ENCODE measurements at places on chromosomes 5 and 9. TPM values are rescaled to one million over a fixed set of nuclear protein-coding genes. Genes with fewer than 3 reads are reported as not detected.

DNA sequence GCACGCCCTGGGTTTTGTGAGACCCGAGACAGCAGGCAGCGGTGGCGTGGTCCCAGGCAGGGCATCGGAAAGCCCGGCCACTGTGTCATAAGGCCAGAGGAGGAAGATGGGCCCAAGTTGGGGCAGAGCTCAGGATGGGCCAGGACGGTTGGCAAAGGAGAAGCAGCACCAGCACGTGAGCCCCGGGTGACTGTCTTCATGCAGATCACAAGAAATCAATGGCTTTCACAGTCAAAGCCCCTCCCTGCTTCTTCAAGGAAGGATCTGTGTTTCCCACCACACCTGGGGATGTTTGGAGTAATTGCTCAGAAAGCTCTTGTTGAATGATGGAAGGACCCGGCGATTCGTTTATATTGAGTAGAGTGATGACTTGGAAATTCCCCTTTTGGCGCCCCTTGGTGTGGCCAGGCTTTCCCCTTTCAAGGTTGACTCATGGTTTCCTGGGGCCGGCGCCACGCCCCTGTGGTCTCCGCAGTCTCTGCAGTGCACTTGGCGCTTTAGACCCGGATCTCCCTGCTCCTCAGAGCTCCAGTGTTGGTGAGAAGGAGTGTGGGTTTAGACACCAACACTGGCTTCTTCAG lies 52.1 kb downstream of the IL31RA start:
- H3K36me3 ChIP-seq, result no peaks in the 10 kb centered on the region
- peaks cover 67% of the 10 kb centered on the region for H3K4me1 ChIP-seq
- DNase-seq, result peak; percentile 79
- peak overlapping the region; percentile 55 for H3K4me3 ChIP-seq
- peak overlapping the region; percentile 78 for H3K27ac ChIP-seq

Gene GFI1B
- not detected for total RNA-seq

GRCh38 chr5:53942724-53943123 lies 367.6 kb downstream of the ARL15 start:
- no peaks in the 10 kb centered on the region for H3K36me3 ChIP-seq
- H3K27ac ChIP-seq, result no peak overlapping the region
- H3K27me3 ChIP-seq, result no peaks in the 10 kb centered on the region
- H3K4me3 ChIP-seq, result no peak overlapping the region
- no peak for DNase-seq

DNA sequence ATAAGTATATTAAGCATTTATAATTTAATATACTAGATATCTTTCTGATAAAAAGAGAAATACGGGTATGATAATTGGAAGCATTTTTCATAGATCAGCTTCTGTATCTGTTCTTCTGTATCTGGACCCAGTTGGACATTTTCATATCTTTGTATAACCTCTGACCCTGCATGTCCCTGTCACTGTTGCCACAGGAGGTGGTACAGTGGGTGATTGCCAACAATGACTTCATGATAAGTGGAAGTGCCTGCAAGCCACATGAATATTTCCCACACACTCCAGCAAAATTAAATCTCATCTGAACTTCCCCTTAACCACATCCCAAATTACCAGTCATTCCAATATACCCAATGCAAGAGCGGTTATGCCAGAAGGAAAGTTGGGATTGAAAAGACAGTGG lies 376.4 kb downstream of the ARRDC3 start:
- no peaks in the 10 kb centered on the region for H3K36me3 ChIP-seq
- H3K27me3 ChIP-seq, result no peaks in the 10 kb centered on the region
- no peak overlapping the region for H3K4me3 ChIP-seq

GRCh38 chr5:63473335-63473967 lies 488.8 kb downstream of the HTR1A start:
- no peak for DNase-seq
- no peaks in the 10 kb centered on the region for H3K36me3 ChIP-seq

Gene PCDHA9
- total RNA-seq, result not detected

DNA sequence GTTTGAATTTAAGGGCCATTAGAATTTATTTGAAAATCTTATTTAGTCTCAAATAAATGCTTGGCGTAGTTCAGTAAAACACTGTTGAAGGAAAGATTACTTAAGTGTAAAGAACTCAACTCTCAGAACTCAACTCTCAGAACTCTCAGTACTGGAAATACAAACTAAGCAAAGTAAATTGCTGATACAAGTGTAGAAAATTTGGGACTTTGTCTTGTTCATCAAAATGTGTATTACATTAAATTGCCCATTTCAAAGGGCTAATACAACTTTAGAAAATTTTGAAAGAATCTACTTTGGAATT lies 99.4 kb downstream of the CSNK1G3 start:
- H3K4me3 ChIP-seq, result no peak overlapping the region
- H3K27ac ChIP-seq, result no peak overlapping the region
- no peak for DNase-seq
- peaks cover 23% of the 10 kb centered on the region for H3K36me3 ChIP-seq
- H3K4me1 ChIP-seq, result peaks cover 12% of the 10 kb centered on the region

DNA sequence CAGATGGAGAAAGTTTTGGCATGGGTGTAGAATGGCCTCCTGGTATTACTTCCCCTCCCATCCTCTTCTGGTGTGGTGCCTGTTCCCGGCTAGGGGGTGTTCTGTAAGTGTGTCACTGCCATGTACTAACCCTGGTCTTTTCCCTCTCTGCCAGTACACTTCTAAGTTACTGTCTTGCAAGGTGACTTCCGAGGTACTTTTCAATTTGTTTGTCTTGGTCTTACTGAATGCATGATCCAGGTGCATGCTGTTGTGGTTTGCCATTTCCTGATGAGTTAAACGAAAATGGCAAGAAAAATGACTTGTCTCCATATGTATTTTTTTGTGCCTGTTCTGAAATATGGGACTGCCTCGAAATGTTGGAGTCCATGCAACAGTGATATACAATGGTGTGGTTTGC lies 46.0 kb downstream of the C9orf152 start:
- peak overlapping the region; percentile 65 for H3K4me3 ChIP-seq
- H3K27ac ChIP-seq, result peak overlapping the region; percentile 81
- H3K36me3 ChIP-seq, result peaks cover 45% of the 10 kb centered on the region
- DNase-seq, result no peak

- no peaks in the 10 kb centered on the region for H3K27me3 ChIP-seq
- H3K27ac ChIP-seq, result no peak overlapping the region
- H3K4me1 ChIP-seq, result no peaks in the 10 kb centered on the region
- peaks cover 2% of the 10 kb centered on the region for H3K36me3 ChIP-seq
- no peak overlapping the region for H3K4me3 ChIP-seq
- no peak for DNase-seq
These were observed 32.7 kb downstream of the ATG10 start for GRCh38 chr5:82004511-82004910.

- no peak overlapping the region for H3K27ac ChIP-seq
- no peaks in the 10 kb centered on the region for H3K36me3 ChIP-seq
- no peaks in the 10 kb centered on the region for H3K27me3 ChIP-seq
- H3K4me1 ChIP-seq, result no peaks in the 10 kb centered on the region
- no peak overlapping the region for H3K4me3 ChIP-seq
- no peak for DNase-seq
These were observed 322.1 kb downstream of the FAM170A start for GRCh38 chr5:119951330-119951934.

GRCh38 chr9:32264170-32264864 lies 120.1 kb upstream of the ACO1 start:
- no peak overlapping the region for H3K4me3 ChIP-seq

GRCh38 chr9:107227774-107228173 lies 55.3 kb upstream of the RAD23B start:
- no peak for DNase-seq
- H3K27ac ChIP-seq, result no peak overlapping the region
- H3K36me3 ChIP-seq, result no peaks in the 10 kb centered on the region
- no peaks in the 10 kb centered on the region for H3K4me1 ChIP-seq
- H3K27me3 ChIP-seq, result peaks cover 35% of the 10 kb centered on the region
- no peak overlapping the region for H3K4me3 ChIP-seq

GRCh38 chr5:116365006-116365496 lies 209.6 kb downstream of the SEMA6A start:
- DNase-seq, result no peak
- no peaks in the 10 kb centered on the region for H3K36me3 ChIP-seq
- H3K27ac ChIP-seq, result no peak overlapping the region
- H3K27me3 ChIP-seq, result no peaks in the 10 kb centered on the region
- no peaks in the 10 kb centered on the region for H3K4me1 ChIP-seq

GRCh38 chr9:134592018-134592818 lies 49.4 kb upstream of the COL5A1 start:
- H3K27me3 ChIP-seq, result no peaks in the 10 kb centered on the region
- no peaks in the 10 kb centered on the region for H3K36me3 ChIP-seq
- H3K4me1 ChIP-seq, result no peaks in the 10 kb centered on the region
- no peak overlapping the region for H3K4me3 ChIP-seq

DNA sequence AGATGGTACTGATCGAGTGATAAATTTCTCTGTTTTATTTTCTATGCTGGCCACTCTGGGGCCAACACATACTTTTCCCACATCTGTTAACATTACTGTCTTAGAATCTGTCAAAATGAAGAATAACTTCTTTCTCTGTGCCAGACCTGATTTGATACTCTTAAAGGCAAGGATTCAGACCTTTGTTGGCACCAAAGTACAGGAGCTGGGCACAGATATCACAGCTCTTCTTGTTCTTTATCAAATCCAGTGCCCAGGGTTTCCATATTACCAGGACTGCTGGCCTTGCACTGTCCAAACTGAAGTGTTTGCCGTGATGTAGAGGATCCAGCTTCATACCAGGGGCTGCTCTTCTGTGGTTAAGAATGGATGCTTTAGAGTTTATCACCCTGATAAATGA lies 20.9 kb downstream of the ZNF474 start:
- no peaks in the 10 kb centered on the region for H3K36me3 ChIP-seq
- H3K4me1 ChIP-seq, result no peaks in the 10 kb centered on the region
- H3K27me3 ChIP-seq, result no peaks in the 10 kb centered on the region

GRCh38 chr5:57176350-57176857 lies 2.5 kb downstream of the GPBP1 start:
- peaks cover 51% of the 10 kb centered on the region for H3K36me3 ChIP-seq
- DNase-seq, result no peak
- peak overlapping the region; percentile 96 for H3K4me3 ChIP-seq
- no peaks in the 10 kb centered on the region for H3K27me3 ChIP-seq

Gene STPG3
- 1.2 TPM for total RNA-seq

Gene MEIKIN
- total RNA-seq, result not detected

DNA sequence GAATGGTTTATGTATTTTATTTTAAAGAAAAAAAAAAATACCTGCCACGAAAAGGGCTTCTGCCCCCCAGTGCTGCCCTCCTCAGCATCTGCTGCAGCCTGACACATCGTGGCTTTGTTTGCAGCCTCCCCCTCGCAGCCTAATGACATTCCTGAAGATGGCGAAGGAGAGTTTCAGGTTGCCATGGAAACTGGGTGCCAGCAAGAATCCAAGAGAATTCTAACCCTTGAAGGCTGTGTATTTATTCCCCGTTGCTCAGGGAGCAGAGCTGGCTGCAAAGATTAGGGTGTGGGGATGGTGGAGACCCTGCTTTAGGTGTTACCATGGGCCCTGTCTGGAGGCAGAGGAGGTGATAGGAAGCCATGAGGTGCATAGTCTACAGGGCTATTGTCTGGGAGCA lies 126.6 kb downstream of the NSG2 start:
- DNase-seq, result no peak
- H3K4me1 ChIP-seq, result no peaks in the 10 kb centered on the region
- H3K27me3 ChIP-seq, result no peaks in the 10 kb centered on the region
- H3K4me3 ChIP-seq, result no peak overlapping the region
- H3K27ac ChIP-seq, result no peak overlapping the region
- H3K36me3 ChIP-seq, result no peaks in the 10 kb centered on the region

Gene PFN3
- not detected for total RNA-seq

Gene POU5F2
- 1.6 TPM for total RNA-seq

- peaks cover 3% of the 10 kb centered on the region for H3K36me3 ChIP-seq
- peaks cover 9% of the 10 kb centered on the region for H3K4me1 ChIP-seq
- H3K27me3 ChIP-seq, result no peaks in the 10 kb centered on the region
- H3K4me3 ChIP-seq, result no peak overlapping the region
These were observed 111.1 kb upstream of the KLF9 start for GRCh38 chr9:70525519-70525918.

GRCh38 chr9:82539856-82540579 lies 522.9 kb downstream of the RASEF start:
- H3K27ac ChIP-seq, result no peak overlapping the region
- no peak for DNase-seq
- no peaks in the 10 kb centered on the region for H3K4me1 ChIP-seq
- no peak overlapping the region for H3K4me3 ChIP-seq
- H3K36me3 ChIP-seq, result no peaks in the 10 kb centered on the region

GRCh38 chr5:71719063-71719964 lies at the start of gene CARTPT:
Gene CARTPT (plus strand): TSS chr5:71719275. CDS start chr5:71719294, 19 bp downstream.
- peaks cover 42% of the 10 kb centered on the region for H3K27me3 ChIP-seq
- H3K4me1 ChIP-seq, result no peaks in the 10 kb centered on the region
- no peak within 1 kb of the TSS for H3K27ac ChIP-seq
- no peak within 1 kb of the TSS for H3K4me3 ChIP-seq
- H3K36me3 ChIP-seq, result no peaks in the 10 kb centered on the region
- no peak for DNase-seq

DNA sequence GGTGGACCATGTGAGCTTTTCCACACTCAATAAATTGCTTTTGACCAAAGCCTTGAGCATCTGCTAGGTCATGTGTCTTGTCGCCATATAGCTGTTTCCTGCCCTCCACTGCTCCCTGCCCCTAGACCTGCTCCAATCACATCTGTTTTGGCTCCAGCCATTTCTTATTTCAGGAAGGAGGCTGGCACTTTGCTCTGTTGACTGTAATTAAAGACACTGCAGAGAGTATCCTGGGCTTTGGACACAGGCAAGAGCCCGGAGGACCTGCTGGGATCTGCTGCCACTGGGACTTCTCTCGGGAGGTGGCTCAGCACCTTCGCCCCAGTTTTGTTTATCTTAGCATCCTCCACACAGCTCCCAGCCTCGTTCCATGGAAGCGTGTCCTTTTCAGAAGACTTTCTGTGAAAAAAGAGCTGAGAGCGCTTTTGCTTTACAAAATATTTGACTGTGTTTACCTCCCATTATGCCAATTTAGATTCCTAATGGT lies 153.2 kb downstream of the MED10 start:
- no peak for DNase-seq
- peaks cover 3% of the 10 kb centered on the region for H3K27me3 ChIP-seq
- H3K4me3 ChIP-seq, result no peak overlapping the region
- H3K36me3 ChIP-seq, result no peaks in the 10 kb centered on the region
- no peaks in the 10 kb centered on the region for H3K4me1 ChIP-seq

DNA sequence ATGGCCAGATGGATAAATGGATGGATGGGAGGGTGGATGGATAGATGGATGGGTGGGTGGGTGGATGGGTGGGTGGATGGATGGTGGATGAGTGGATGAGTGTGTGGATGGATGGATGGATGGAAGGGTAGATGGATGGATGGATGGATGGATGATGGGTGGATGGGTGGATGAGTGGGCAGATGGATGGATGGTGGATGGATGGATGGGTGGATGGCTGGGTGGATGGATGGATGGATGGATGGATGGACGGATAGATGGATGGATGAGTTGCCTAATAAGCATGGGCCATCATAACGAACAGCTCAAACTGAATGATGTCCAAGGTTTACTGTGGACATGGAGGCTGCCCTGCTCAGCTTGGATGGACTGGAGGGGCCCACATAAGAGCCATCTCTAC lies 89.8 kb upstream of the SMIM23 start:
- DNase-seq, result no peak
- no peaks in the 10 kb centered on the region for H3K27me3 ChIP-seq
- no peak overlapping the region for H3K27ac ChIP-seq
- no peak overlapping the region for H3K4me3 ChIP-seq
- H3K36me3 ChIP-seq, result no peaks in the 10 kb centered on the region
